ENCODE measurements at places on chromosomes 4 and X.

GRCh38 chrX:46354481-46354880, 190.7 kb downstream of the ZNF674 start:
- DNase-seq: no peak

- no peak for DNase-seq
These were observed 13.7 kb downstream of the PFKFB1 start for GRCh38 chrX:54980334-54980733.

- DNase-seq: no peak
These were observed 10.3 kb downstream of the FHDC1 start for GRCh38 chr4:152946446-152946845.

DNA sequence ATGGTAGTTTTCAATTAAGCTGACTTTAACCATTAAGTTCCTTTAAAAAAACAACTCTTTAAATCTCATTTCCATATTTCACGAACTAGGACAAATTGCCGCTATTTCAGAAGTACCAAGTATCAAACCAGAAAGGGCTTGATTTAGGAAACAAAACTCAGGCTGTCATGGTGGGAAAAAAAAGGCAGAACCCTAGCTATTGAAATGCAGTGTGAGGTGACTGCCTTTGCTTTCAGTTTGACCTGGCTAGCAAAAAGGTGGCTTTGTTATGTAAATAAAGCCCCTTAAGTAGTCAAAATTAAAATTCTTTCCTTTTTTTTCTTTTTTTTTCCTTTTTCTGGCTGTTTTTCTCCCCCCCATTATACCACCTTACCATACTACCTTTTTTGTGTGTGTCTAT, 40.6 kb upstream of the CYP2U1 start:
- no peak for DNase-seq

GRCh38 chr4:164871673-164872072, 5.3 kb upstream of the APELA start:
- no peak for DNase-seq

GRCh38 chr4:99917575-99917974, 23.3 kb upstream of the LAMTOR3 start:
- no peak for DNase-seq

- no peak for DNase-seq
These were observed 49.5 kb downstream of the HELQ start for GRCh38 chr4:83405844-83406816.

DNA sequence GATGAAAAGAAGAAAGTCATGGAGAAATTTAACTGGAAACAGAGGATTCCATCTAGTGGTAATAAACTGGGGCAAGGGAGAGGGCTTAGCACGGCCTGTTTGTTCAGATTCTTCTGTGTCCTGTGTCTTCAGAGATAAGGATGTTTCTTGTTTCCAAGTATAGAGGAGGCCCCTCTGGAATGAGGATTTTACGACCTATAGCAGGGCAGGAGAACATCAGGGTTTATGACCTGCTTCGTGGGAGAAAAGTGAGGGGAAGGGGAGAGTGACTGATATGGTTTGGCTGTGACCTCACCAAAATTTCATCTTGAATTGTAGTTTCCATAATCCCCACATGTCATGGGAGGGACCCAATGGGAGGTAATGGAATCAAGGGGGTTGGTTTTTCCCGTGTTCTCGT, 93.0 kb upstream of the LDB2 start:
- no peak for DNase-seq

GRCh38 chr4:110867251-110867960, 244.5 kb upstream of the PITX2 start:
- no peak for DNase-seq

GRCh38 chr4:178917756-178918155, 1475.5 kb upstream of the AGA start:
- no peak for DNase-seq

- DNase-seq: no peak
These were observed 65.8 kb upstream of the ETNPPL start for GRCh38 chr4:108828620-108829019.

DNA sequence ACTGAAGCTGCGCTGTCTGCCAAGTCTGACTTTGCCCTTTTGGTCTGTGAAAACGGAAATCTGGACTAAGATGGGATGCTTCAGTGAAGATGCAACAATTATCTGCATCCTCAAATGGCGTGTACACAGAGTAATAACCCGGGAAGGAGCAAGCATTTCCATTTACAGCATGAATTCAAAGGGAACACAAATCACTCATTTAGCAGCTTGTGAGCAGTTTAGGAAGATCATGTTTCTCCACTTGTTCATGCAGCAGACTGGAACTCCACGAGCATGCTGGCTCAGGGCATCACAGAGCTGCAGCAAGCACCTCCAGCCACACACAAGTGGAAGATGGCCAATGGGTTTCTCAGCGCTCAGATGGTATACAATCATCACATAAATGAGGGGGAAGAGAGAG, 175.5 kb downstream of the NLGN4X start:
- no peak for DNase-seq

- no peak for DNase-seq
These were observed 4.9 kb downstream of the PLAC8 start for GRCh38 chr4:83109480-83110222.

DNA sequence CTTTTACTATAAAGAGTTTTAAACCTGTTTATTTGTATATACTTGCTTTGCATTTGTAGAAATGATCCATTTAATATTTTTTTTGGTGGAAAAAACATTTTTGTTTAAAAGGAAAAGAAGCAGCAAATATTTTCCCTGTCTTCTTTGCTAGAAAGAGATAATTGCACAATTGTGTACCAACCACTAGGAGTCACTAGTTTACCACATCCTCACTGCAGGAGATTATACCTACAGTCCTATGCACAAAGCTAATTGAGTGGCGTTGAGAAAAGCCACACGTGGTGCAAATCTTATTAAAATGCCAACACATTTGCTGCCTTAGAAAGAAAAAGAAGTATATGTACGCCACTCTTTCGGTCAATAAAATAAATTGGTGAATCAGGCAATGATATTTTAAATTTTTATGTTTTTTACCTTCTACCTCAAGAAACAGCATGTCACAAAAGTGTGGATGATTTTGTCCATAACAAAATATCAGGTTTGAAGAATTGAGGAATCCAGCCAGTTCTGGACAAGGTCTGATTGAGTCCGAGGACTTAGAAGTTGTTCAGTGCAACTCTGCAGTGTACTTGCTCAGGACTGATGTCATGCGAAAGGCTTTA, 102.9 kb downstream of the GRXCR1 start:
- no peak for DNase-seq

- DNase-seq: no peak
These were observed 22.9 kb downstream of the ACSL4 start for GRCh38 chrX:109710181-109710580.
